ENCODE measurements at places on chromosomes 3 and 15. TPM values are rescaled to one million over a fixed set of nuclear protein-coding genes. Genes with fewer than 3 reads are reported as not detected.

The RAMAC gene
- total RNA-seq, result 20.5 TPM

DNA sequence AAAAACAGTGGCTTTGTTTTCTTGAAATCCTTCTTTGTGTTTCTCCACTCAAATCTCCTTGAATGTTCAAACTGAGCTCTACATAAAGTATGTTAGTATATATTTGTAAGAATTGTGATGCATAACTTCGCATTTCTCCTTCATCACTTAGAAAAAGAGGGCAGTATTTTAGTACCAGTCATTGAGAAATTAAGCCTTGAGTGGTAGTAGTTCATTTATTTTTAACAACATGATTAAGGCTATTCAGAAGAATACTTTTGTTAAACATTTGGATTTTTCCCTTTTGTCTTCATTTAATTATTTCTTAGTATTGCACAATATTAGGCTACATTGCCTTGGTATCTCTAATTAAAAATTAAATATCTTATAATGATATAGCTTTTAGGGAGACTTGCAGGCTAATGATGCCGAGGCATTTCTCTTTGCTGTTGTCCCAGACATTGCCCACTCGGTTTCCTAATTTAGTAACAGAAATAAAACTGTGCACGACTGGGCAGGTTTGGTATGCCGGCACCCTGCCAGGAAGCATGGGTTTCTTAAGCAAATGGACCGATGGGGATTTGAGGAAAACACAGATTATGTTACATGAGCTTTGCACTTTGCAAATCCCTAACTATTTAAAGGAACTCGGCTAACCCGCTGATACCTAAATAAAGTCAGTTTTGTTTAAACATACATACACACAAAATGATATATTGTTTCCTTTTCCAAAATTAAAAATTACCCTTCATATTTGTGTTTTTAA, 54.7 kb downstream of the LRRC28 start:
- H3K27me3 ChIP-seq, result no peaks in the 10 kb centered on the region
- H3K36me3 ChIP-seq, result peaks cover 3% of the 10 kb centered on the region
- no peak overlapping the region for H3K27ac ChIP-seq
- H3K4me1 ChIP-seq, result peaks cover 10% of the 10 kb centered on the region

GRCh38 chr3:151101270-151101969, 16.0 kb downstream of the MED12L start:
- no peak for DNase-seq
- H3K36me3 ChIP-seq, result no peaks in the 10 kb centered on the region
- peaks cover 32% of the 10 kb centered on the region for H3K27me3 ChIP-seq
- H3K27ac ChIP-seq, result no peak overlapping the region
- H3K4me1 ChIP-seq, result no peaks in the 10 kb centered on the region
- no peak overlapping the region for H3K4me3 ChIP-seq

DNA sequence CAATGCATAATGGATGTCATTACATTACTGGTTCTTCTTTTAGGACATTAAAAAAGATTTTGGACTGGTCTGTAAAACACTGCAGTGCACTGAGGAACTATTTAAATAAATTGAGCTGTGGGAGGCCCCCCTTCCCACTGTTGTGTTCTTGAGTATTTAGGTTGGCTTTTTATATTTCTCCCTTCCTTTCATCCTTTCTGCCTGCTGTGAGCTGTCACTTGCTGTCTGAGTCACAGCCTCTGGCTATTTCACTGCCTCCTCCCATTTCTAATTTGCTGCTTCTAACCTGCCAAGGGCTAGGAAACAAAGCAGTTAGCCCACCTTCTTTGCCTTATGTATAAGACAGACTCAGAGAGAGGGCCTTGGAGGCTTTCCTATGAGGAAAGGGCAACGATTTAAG, 89.0 kb upstream of the FNDC3B start:
- H3K4me1 ChIP-seq, result no peaks in the 10 kb centered on the region
- peaks cover 31% of the 10 kb centered on the region for H3K27me3 ChIP-seq
- no peak overlapping the region for H3K4me3 ChIP-seq
- no peaks in the 10 kb centered on the region for H3K36me3 ChIP-seq

DNA sequence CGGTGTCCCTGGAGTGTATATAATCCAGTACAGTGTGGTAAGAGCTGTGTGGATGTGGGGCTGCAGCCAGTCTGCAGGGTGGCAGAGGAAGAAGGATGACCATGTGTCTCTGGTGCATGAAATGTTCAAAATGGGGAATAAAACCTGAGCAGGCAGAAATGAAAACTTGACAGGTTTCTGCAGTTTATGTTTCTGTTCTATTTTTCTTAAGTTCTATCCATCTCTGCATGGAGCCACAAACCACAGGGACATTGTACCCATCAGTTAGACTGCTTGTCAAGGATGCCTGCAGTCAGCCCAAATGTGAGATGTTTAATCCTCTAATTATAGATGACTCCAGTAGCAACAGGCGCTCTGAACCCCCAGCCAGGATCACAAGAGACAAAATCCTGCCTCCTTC, 216.7 kb downstream of the IL20RB start:
- no peaks in the 10 kb centered on the region for H3K4me1 ChIP-seq
- H3K36me3 ChIP-seq, result no peaks in the 10 kb centered on the region
- H3K4me3 ChIP-seq, result no peak overlapping the region
- no peaks in the 10 kb centered on the region for H3K27me3 ChIP-seq
- no peak overlapping the region for H3K27ac ChIP-seq
- DNase-seq, result no peak

DNA sequence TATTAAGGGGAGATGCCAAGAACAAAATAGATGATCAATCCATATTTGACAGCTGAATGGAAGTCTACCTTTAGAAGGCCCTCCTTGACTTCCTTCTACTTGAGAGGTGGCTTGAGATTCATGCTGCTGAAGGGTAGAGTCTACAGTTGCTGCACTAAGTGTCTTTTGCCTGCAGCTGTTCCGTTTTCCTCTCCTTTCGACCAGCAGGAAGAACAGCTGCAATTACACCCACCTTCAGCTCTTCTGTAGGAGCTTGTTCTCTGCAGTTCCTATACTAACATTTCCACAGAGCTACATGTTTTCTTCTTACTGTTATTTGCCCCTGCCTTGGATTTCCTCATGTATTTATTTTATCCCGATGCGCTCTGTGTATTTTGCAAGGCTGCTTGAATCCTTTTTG, 79.1 kb downstream of the ARRDC4 start:
- H3K27ac ChIP-seq, result no peak overlapping the region
- no peak for DNase-seq
- H3K4me1 ChIP-seq, result no peaks in the 10 kb centered on the region
- no peaks in the 10 kb centered on the region for H3K27me3 ChIP-seq

GRCh38 chr3:194100856-194101390, 35.0 kb upstream of the HES1 start:
- no peak overlapping the region for H3K27ac ChIP-seq
- no peaks in the 10 kb centered on the region for H3K36me3 ChIP-seq
- DNase-seq, result no peak
